NCI-H187 treated with DMSO at 0.1 percent for 48 hours (cell line): ENCODE measurements at places on chromosomes 7 and 10.

GRCh38 chr10:59276919-59277318 is 85.4 kb downstream of the FAM13C start:
- DNase-seq: no peak

- no peak for DNase-seq
Observed at GRCh38 chr7:99102809-99103690, 40.9 kb downstream of the SMURF1 start.

DNA sequence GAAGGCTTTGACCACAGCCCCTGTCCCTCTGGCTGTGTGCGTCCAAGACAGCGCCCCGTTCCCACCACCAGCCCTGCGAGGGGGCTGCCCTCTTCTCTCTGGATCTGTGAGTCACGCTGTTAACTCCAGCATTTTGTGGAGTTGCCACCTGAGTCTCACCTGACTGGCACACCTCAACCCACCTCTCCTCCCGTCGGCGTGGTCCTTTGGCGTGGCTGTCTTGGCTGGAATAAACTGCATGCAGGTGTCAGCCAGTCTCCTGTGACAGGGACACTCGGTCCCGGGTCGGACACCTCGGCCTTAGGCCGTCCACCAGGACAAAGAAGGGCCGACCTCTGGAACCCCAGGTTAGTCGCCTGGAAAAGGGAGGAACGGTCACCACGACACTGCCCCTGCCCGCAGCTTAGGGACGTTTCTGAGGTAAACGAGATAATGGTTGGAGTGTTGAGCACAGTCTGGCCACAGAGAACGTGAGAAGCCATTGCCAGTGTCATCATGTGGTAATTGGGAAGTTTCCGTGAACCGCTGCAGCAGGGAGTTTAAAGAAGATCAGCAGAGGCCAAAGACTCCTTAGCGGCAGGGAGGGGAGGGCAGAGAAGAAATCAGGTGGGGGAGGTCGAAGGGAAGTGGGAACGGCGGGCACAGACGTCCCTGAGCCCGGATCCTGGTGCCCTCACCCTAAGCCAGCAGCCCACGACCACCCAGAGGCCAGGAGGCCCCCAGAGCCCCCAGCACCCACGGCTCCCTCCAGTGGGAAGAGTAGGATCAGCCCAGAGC is 73.6 kb upstream of the FAM20C start:
- no peak for DNase-seq

DNA sequence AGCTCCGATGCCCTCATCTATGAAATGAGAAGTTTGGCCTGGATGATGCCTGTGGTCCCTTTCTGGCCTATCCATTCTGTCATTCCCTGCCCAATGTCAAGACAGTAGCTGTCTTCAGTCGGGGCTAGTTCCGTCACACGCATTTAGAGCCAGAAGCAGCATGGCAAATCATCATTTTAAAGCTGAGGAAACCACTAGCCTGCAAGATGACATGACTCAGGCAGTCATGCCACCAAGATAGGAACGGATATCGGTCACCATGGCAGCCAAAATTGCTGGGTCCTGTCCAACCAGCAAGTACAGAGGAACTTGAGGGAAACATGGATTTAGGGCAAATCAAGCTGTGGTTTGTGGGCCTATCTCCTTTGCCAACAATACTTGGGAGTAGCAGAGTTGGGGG is 64.5 kb upstream of the MRLN start:
- DNase-seq: no peak

GRCh38 chr10:83934641-83935338 is 204.5 kb upstream of the GHITM start:
- DNase-seq: no peak
